CD8-positive, alpha-beta T cell (primary cell): ENCODE measurements at places on chromosomes 11 and 22.

DNA sequence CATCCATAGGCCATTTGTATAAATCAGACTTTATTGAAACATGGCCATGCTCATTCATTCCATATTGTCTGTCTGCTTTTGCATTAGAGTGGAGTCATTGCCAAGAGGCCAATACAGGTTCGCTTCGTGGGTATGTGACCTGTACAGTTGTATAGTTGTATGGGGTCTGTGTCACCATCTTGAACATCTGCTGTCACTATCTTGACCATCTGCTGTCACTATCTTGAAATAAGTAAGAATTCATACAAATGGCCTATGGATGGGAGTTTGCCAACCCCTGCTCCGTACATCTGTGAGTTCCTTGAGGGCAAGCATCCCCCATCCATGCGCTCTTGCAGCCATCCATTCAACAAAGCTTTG, 44.4 kb upstream of the ANO1 start:
- DNase-seq: no peak

GRCh38 chr22:49019737-49020713, 807.6 kb downstream of the BRD1 start:
- DNase-seq: no peak

DNA sequence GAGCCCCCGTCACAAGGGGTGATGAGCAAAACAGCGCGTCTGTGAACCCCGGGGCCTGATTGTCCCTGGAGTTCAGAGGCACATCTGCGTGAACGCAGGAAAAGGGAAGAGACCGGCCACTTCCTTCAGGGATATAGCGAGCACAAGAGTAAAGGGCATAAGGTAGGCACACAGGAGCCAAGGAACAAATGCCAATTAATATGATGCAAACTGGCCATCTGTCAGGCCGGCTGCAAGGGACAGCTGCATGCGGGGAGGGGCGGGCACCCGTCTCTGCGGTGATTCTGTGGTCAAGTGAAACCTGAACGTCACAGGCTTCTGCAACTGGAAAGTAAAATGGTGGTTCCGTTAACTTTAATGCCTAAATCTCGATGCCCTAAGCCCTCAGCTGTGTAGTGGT, 64.7 kb downstream of the TRIM29 start:
- no peak for DNase-seq

DNA sequence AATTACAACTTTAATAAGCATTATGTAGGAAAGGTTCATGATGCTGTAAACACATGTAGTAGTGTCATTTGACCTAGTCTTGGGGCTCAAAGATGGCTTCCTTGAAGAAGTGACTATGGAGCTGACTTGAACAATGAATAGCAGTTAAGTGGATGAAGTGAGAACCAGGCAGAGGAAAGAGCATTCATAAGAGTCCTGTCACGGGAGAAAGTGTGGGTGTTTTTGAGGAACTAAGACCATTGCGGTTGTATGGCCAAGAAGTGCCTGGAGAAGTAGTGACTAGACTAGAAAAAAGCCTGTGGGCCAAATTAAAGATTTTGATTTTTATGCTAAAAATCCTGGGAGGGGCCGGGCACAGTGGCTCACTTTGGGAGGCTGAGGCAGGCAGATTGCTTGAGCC, 7.2 kb upstream of the IL18BP start:
- DNase-seq: no peak

- no peak for DNase-seq
These were observed 68.9 kb downstream of the C22orf31 start for GRCh38 chr22:28992565-28993356.

DNA sequence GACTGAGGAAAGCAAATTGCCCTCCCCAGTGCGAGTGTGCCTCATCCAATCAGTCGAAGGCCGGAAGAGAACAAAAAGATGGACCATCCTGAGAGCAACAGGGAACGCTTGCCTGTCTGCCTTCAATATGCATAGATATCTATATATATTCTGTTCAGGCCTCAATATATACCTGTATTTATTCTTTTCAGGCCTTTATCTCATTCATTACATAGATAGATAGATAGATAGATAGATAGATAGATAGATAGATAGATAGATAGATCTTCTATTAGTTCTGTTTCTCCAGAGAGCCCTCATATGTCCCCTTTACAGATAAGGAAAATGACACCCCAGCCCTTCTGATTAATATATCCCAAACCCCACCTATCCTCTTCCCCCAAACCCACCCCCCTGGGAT, 55.1 kb upstream of the LMO2 start:
- no peak for DNase-seq

DNA sequence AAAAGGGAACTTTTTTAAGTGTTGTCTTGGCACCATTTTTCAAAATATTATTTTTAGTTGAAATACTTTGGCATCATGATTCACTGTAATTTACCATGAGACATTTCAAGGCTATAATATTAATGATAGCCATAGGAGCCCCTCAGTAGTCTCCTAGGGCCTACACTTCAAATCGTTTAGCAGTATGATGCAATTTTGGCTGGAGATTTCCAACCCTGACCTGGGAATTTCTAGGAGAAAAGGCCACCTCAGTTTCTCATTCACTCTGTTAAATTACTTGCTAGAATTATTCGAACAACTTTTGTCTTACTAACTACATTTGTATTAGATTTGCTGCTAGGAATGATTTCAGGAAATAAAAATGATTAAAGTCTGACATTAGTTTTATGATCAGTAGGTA, 1610.9 kb upstream of the RAG2 start:
- DNase-seq: no peak

- no peak for DNase-seq
These were observed 484.0 kb downstream of the ETS1 start for GRCh38 chr11:128103278-128103873.

DNA sequence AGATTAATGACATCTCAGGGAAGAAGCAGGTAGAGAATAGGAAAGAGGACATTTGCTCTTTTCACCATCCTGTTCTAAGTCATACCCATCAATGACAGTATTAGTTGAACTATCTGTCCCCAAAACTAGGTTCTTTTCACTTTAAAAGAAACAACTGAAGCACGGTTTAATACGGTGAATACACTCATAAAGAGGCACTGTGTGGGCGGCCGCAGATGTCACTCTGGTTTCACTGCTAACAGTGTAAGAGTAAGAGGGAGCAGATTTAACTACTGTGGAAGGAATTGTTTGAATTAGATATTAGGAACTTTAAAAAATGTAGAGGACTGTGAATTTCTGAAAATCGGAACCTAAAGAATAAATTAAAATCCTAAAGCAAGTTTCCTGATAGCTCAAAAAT, 49.5 kb downstream of the VSIG10L2 start:
- DNase-seq: no peak

GRCh38 chr11:128516886-128517285, 70.5 kb downstream of the ETS1 start:
- no peak for DNase-seq

- DNase-seq: no peak
These were observed 84.8 kb downstream of the SNX19 start for GRCh38 chr11:130831506-130831905.

- no peak for DNase-seq
These were observed 48.5 kb upstream of the TIMP3 start for GRCh38 chr22:32752816-32753520.

GRCh38 chr11:46335271-46335670, 12.0 kb upstream of the DGKZ start:
- DNase-seq: no peak

DNA sequence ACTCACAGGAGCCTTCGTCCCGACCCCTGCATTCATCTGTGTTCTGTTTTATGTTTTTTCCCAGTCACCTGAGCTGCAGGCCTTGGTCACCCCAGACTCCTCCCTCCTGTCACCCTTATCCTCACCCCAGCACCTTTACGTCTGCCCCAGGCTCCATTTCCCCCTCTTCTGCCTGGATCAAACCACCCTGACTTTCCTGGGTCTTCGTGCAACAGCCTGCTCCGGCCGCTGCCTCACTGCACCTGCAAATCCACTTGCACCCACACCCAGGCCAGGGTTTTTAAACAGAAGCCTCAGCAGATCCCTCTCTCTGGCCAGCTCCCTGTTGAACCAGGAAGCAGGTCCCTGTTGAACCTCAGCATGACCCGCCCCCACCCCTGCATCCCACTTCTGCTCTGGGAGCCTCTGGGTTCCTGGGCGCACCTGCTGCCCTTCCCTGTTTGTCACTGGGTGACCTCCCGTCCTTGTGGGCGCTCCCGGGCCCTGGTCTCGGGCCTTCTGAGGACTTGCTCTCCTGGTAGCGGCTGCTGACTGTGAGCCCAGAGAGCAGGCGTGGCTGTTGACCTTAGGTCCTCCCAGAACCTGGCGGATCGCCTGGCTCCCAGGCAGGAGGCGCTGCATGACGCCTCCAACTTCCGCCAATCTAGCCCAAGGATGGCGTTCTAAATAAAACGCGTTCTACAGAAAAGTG, 12.8 kb downstream of the MAPK8IP2 start:
- DNase-seq: no peak

DNA sequence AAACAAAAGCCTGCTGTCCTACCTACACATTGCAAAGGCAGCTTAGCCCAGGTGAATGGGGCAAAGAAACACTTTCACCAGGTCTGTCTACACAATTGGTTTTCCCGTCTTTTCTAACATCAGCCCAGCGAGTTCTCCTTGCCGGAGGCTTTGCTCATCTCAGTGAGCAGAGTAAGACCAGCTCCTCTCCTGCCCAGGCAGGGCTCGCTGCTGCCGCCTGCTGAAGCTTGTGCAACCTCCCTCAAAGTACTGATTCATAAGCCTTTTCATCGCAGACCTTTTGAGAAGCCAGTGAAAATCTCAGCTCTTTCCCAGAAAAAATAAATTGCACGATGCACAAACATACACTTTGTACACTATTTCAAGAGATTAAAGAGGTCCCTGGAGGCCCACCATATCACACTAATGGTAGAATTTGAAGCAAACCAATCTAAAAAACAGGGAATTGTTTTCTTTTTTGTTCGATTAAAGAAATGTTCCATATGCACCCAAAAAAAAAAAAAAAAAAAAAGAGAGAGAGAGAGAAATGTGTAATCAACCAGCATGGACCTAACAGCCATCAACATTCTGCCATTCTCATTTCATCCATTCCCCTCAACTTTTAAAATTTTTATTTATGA, 328.1 kb upstream of the MPPED2 start:
- DNase-seq: no peak

DNA sequence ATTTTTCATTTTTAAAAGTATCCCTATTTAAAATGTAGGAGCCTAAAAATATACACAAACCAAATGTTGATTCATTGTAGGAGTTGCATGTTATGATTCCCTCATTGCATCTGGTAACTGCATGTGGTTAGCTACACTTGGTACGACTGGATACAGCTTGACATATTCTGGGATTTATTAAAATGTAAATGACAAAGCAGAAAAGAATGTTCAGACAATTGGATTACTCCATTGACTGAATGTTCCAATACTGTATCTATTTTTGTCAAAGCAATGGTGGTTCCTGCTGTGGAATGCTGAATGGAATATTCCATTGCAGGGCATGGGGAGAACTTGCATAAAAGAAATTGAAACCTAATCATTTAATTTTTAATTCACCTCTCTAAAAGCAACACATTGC, 30.8 kb downstream of the BLID start:
- DNase-seq: no peak
